T-helper 17 cell (primary cell): ENCODE measurements at places on chromosomes 16 and 17.

DNA sequence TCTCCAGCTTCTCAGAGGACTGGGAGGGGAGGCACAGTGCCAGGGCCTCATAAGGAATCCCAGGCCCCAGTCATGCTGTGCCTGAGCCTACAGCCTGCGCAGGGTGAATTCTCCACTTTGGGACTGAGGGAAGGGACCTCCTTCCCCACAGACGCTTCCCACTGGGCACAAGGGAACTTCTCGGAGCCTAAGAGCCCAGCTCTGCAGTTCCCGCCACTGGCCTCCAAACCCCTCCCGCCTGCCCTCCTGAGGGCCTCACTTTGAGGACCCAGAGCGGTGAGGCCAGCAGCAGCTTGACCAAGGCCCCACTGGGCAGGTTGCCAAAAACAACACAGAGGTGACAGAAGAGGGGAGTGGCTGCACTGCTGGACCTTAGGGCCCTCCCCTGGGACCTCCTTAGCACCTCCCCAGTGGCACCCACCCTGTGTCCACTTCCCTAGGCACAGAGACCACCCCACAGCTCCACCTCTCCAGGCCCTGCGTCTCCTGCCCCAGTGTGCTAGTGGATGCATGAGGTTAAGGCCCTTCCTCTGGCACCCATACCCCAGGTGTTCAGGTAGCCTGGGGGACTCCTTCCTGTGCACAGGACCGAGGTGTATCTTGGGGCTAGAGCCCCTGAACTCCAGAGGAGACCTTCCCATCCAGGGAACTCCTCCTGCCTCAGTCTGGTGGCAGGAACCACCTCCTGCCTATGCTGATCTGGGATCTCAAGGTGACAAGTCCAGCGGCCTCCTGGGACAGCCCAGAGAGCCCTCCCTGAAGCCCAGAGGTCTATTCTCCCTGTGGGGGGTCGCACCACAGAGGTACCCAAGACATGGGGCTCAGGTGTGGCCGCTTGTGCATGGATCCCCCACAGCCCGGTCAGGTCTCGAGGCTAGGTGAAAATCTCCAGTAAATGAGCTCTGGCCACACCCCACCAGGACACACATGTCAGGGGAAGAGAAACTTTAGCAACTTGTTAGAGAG, 3.4 kb downstream of the CASKIN2 start:
- DNase-seq: no peak

DNA sequence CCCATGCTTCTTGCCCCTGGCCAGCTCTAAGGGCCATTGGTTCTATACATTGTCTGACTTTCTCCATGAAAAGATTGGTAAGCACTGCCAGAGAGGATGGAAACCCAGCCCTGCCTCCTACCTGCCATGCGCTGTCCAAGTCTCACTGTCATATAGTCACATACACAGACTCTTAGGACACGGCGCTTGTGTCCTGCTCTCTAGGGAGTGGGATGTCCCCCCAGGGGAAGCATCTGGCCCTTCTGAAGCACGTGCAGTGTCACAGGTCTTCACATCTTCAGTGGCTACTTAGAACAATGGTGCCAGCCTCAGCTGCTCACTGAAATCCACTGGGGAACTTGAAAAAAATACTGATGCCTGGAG, 38.7 kb downstream of the MYO18A start:
- DNase-seq: no peak

DNA sequence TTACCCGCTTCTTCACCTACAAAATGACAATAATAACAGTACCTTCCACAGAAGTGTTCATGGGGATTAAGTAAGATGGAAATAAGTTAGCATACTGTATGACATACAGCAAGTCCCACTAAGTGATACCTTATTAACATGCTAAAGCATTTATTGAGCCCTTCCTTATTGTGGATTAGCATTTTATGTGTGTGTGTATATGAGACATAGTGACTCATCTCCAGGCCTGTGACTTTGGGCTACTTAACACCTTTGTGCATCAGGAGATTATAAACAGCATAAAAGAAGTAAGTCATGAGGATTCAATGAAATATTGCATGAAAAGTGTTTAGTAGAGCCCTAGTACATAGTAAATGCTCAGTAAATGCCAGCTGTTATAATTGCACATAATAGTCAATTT, 52.9 kb downstream of the CA10 start:
- DNase-seq: no peak

DNA sequence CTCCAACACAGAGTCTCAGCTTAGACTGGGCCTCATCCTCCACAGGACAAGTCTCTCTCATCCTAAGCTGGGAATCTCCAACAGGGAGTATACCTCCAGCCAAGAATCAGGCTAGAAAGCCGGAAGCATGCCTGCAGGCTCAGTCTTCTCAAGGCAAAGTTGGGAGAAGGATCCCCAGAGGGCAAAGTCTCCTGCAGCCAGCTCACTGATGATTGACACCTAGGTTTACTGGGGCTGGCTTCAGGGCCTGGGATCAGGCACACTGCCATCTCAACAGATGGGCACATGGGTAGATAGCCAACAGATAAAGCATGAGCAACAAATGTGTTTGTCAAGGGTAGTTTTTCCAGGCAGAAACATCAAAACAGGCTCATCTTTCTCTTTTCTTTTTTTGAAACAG, 56.1 kb upstream of the TOX3 start:
- DNase-seq: no peak

GRCh38 chr16:80541306-80541694, 507 bp downstream of the DYNLRB2 start:
- no peak for DNase-seq

GRCh38 chr17:29622337-29623282, at the start of gene CORO6:
Gene CORO6, minus strand, starts transcription at chr17:29622912. Its CDS starts 1,491 bp downstream, at chr17:29621421.
- DNase-seq: peak; percentile 68

DNA sequence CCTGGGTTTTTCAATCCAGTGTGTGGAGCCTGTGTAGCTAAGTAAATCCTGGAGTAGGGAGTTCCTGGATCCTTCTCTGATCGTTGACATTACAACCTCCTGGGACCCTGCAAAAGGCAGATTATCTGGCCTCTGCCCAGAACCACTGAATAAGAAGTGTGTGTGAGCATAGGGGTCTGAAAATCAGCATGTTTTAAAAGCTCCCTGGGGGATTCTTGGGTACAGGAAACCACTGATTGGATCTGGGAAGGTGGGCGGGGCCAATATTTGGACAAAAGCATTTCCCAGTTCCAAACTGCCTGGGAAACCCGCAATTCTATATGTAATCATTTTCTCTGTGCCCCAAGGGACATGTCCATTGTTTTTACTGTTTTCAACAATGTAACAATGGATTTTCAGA, 27.2 kb upstream of the BEAN1 start:
- no peak for DNase-seq

- DNase-seq: no peak
Observed at GRCh38 chr17:76164331-76164730, 23.3 kb upstream of the FOXJ1 start.

DNA sequence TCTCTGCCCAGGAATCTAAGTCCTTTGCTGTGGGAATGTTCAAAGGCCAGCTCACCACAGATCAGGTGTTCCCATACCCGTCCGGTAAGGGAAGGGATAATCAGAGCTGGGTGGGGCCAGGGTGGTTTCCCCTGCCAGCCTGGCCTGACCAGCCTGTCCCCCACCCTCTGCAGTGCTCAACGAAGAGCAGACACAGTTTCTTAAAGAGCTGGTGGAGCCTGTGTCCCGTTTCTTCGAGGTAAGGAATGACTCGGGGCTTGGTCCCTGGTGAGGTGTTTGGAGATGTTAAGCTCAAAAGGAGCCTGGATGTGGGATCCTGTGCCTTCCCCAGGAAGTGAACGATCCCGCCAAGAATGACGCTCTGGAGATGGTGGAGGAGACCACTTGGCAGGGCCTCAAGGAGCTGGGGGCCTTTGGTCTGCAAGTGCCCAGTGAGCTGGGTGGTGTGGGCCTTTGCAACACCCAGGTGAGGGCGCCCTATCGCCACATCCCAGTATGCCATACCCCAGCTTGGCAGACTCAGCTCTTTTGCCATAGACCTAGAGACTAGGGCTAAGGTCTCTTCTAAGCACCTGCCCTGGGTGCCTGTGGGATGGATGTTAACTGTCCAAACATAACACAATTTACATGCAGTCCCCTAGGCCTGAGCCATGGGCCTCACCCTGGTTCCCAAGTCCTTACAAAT, 997 bp downstream of the ACADVL start:
- peak; percentile 28 for DNase-seq

GRCh38 chr16:20939611-20940010, 39.0 kb downstream of the LYRM1 start:
- no peak for DNase-seq

DNA sequence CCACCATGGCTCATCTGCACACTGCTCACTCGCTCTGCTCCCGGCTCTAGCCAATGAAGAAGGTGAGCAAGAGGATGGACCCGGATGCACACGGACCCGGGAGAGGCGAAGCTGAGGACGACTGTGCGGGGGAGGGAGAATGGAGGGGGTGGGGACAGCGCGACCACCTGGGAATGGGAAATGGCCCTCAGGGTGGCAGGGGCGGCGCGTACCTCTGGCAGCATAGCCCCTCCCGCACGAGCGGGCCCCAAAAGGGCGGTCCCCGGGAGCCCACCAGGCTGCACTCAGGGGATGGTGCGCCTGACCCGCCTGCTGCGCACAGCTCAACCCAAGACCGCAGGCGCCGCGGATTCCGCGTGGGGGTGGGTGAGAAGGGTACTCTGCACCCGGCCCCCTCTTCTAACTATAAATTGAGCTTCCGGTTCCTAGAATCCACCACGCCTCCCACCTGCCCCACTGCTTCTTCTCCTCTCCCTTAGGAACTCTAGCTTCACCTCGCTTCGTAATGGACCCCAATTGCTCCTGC, 6.1 kb downstream of the MT1H start:
- DNase-seq: no peak

GRCh38 chr16:3118204-3118790, 5.9 kb downstream of the ZNF205 start:
- no peak for DNase-seq

- DNase-seq: no peak
Observed at GRCh38 chr16:54331241-54332002, 44.8 kb upstream of the IRX3 start.

GRCh38 chr17:50920891-50921586, 54.9 kb upstream of the TOB1 start:
- no peak for DNase-seq

GRCh38 chr17:72421128-72422092, 300.6 kb downstream of the SOX9 start:
- peak; percentile 13 for DNase-seq

DNA sequence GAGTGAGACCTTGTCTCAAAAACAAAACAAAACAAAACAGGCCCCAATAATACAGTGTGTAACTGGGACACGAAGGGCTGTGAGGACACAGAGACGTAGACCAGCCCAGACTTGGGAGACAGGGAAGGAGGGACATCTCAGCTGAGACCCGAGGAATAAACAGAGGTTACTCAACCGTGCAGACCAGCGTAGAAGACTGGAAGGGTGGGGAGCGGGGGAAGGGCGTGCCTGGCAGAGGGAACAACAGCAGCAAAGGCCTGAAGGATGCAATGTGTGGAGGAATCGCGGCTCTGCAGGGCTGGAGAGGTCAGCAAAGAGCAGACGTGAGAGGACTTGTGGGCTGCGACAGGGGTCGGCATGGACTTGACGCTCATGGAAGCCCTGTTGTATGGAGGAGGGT, 11.6 kb upstream of the CES4A start:
- DNase-seq: no peak

GRCh38 chr17:9056566-9056965, 35.3 kb downstream of the NTN1 start:
- no peak for DNase-seq

DNA sequence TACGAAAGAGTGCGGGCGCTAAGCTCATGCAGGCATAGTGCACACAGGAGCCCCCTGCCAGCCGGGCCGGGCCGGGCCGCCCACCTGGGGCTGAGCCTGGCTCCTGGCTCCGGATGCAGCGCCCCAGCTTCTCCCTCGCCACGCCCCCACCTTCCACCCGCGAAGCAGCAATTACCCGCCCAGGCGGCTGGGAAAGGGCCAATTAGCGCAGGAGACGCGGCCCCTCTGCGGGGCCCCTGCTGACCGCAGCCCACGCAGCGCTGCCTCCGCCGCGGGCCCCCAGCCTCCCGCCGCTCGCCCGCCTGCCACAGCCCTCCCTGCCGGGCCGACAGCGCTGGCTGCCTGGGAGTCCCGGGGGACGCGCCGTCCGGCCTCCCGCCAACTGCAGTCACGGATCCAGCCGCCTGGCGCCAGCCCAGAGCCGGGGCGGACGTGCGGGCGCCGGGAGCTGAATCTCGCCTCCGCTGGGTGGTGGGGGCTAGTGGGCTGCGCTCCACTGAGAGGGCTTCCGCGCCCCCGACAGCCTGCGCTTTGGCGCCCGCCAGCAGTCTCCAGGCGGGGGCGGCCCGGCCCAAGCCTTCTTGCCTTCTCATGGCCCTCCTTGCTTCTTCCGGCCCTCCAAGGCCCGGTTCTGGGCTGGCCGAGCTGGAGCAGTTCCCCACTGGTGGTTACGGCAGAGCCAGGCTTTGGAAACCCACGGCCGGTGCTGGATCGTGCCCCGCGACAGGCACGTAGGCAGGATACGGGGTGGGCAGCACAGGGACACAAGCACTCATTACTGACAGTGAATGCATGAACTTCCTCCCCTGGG, 14.9 kb upstream of the CBFB start:
- peak; percentile 71 for DNase-seq
